ENCODE measurements at places on chromosomes 12 and 14. TPM values are rescaled to one million over a fixed set of nuclear protein-coding genes. Genes with fewer than 3 reads are reported as not detected.

DNA sequence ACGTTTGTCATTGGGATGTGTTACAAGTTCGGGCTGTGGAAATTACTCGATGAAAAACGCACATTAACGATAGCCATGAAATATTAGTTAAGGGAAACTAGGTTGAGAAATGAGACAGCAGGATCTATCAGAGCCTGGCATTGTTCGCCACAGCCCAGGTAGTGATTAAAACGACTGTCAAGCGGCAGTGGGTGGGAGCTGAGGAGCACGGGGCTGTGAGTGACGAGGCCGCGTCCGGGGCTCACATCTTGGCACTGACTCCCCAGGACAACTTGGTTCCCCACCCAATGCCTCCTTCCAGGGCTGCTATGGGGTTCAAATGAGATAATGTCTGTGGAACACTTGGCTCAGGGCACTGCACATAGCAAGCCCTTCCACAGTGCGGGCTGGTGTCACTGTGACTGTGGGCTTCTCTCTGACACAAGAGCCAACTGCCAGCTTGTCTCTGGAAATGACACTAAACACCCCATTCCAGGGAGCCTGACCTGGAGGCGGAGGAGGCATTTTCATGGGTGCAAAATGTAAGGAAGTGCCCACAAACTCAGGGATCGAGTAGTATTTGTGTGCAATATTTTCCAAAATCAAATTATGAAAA is 19.3 kb downstream of the MMAB start:
- no peak for DNase-seq

Gene GDF3
- polyA plus RNA-seq: not detected

GRCh38 chr12:121466794-121467637 is 67.1 kb downstream of the RNF34 start:
- peak; percentile 88 for DNase-seq

Gene PHLDA1
- polyA plus RNA-seq: 21.6 TPM

GRCh38 chr12:25725931-25726330 is 172.8 kb upstream of the LMNTD1 start:
- DNase-seq: peak; percentile 88

Gene CFAP73
- not detected for polyA plus RNA-seq

- peak; percentile 7 for DNase-seq
Observed at GRCh38 chr14:42719391-42719790, 1112.7 kb downstream of the LRFN5 start.

Gene ACADS
- 16.3 TPM for polyA plus RNA-seq

- DNase-seq: no peak
Observed at GRCh38 chr14:102610968-102611811, 18.7 kb downstream of the RCOR1 start.

Gene BCL2L2
- 29.8 TPM for polyA plus RNA-seq

GRCh38 chr12:120677765-120678473 is 9.0 kb upstream of the MLEC start:
- no peak for DNase-seq

DNA sequence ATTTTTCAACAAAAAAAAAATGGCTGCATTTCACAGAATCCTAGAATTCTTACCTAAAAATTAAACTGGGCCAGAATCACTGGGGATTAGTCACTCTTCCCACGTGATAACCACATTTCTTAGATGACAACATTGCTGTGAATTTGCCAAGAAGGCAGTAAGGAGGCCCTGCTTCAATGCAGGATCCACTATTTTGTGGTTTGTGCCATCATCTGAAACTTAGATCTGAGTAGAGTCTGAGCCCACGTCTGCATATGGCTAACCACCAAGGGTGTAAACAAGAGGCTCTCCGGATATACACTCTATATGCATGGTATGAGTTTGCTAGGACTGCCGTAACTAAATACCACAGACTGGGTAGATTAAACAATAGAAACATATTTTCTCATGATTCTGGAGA is 24.4 kb upstream of the TBX5 start:
- DNase-seq: no peak

Gene CLBA1
- polyA plus RNA-seq: 4.2 TPM

Measured in muscle of back (tissue), 13 donors.